ENCODE measurements at places on chromosomes 6 and 20. TPM values are rescaled to one million over a fixed set of nuclear protein-coding genes. Genes with fewer than 3 reads are reported as not detected.

DNA sequence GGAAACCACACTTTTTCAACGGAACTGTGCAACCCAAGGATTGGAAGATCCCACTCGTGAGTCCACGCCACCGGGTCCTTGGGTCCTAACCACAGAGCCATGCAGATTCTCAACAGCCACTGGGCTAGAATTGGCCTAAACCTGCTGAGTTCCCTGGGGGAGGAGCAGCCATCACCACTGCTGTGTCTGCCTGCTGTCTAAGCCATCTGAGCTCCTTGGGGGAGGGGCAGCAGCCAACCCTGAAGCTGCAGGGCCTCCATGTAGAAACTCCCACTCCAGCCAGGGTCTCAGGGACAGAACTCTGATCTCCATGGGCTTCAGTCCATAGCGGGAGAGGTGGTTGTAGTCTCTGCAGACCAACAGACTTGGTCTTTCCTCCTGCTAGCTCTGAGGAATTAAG, 154.6 kb upstream of the VGLL2 start:
- no peak for DNase-seq

GRCh38 chr6:108618623-108619152, 58.0 kb downstream of the FOXO3 start:
- DNase-seq: no peak

- DNase-seq: no peak
Observed at GRCh38 chr20:25127761-25128537, 46.0 kb upstream of the VSX1 start.

DNA sequence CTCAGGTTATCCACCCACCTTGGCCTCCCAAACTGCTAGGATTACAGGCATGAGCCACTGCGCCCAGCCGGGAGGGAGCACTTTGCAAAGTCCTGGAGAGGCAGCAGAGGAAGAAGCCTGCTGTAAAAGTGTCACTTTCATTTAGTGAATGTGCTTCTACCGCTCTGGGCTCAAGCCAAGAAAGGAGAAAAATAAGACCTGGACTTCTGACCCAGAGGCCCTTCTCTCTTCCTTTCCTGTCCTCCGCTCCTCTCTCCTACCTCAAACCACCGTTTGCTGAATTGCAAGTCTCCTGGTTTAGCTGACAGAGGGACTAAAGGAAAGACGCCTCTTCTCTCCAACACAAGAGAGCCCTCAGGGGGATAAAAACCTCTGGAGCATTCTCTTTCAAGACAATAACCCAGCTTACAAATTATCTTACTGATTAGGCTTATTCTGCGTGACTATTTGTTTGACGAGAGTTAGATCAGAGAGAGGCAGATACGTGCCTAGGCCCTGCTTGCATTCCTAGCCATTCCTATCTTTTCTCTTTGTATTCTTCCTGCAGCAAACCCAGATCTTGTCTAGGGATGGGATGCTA, 84.2 kb upstream of the SLC22A23 start:
- DNase-seq: no peak

DNA sequence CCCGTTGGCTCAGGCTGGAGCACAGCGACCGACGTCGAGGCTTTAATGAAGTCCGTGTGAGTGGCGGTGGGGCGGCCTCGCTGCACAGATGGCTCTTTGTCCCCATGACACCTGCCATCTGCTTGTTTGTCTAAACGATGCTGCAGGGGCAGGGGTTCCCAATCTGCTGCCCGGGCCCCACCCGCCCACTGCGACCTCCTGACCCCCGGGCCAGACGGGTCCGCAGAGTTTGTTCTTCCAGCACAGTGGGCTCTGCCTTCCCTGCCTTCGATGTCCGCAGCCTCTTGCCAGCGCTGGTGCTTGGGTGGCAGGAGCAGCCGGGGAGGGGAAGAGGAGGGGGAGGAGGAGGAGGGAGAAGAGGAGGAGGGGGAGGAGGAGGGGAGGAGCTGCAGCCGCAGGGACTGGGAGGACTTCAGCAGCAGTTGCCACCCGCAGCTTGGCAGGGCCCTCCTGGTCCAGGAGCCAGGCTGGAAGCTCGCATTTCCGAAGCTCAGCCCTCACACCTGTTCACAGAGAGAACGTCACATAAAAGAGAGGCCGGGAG, 210.0 kb downstream of the DLL1 start:
- peak; percentile 8 for DNase-seq

DNA sequence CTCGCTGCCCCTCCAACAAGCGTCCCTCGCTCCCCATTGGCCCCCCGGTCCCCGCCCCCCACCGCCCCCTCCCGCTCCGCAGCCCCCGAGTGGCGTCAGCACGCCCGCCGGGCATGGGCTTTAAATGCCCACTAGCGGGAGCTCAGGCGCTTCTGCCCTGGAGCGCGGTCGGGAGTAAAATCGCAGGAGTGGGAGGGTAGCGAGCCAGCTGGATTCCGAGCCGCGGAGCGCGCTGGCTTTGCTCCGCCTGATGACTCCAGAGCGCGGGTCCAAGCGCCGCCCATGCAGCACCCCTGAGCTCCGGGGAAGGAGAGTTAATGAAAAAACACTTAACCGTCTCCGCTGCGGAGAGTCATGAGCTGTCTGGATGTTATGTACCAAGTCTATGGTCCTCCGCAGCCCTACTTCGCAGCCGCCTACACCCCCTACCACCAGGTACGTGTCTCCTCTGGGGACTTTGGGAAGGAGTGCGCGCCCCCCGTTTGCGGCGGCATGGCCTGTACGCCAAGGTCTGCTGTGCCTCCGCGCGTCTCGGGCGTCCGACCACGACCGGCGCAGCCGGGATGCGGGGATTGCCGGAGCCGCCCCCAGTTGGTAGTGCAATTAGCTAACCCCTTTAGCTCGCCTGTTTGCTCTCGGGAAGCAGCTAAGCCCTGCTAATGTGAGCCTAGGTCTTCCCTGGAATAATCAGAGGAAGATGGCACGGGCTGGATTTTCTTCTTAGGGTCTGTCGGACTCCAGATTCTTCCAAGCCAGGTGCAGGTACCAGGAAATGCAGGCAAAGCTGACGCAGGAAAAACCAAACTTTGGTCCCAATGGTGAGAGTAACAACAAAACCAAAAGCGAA, at the start of gene VGLL2:
Gene VGLL2 (plus strand): TSS at position 149 of the 847 bp plus-strand sequence. CDS start 206 bp downstream, at position 355.
- no peak for DNase-seq

DNA sequence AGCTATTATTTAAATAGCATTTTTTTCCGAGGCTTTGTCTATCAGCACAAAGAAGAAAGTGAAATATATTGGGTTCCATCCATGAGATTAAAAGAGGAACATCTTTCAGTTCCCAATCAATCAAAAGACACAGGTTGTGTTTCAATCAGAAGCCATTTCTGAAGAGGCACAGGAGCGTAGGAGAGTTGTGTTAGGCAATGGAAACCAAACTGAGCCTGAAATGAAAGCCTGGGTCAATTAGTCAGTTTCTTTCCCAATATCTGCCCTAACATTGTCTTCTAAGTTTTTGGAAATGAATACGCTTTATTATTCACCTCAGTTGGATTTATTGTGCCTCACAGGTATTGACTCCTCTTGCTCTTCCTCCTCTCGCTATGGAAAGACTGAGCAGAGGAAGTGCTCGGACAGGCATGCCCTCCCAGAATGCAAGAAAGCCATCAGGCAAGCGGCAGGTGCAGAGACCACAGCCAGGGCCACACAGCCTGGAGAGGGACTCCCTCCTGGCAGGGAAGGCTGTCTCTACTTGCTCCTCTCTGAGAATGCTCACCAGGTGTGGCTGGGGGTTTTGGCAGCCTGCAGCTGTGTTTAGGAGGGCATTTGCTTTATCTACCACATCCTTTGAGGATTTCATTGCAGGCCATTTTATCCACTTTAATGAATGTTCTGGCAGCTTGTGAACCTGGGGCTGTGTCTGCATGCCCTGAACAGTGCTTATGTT, 100.8 kb upstream of the NEDD9 start:
- DNase-seq: no peak

- DNase-seq: no peak
Observed at GRCh38 chr6:38843798-38844197, 128.7 kb downstream of the DNAH8 start.

GRCh38 chr6:75208298-75209183, 2.7 kb upstream of the COL12A1 start:
- DNase-seq: peak; percentile 92

- DNase-seq: no peak
Observed at GRCh38 chr20:57792386-57793080, 82.7 kb upstream of the PMEPA1 start.

- DNase-seq: no peak
Observed at GRCh38 chr20:14996883-14997672, 659.7 kb upstream of the FLRT3 start.

DNA sequence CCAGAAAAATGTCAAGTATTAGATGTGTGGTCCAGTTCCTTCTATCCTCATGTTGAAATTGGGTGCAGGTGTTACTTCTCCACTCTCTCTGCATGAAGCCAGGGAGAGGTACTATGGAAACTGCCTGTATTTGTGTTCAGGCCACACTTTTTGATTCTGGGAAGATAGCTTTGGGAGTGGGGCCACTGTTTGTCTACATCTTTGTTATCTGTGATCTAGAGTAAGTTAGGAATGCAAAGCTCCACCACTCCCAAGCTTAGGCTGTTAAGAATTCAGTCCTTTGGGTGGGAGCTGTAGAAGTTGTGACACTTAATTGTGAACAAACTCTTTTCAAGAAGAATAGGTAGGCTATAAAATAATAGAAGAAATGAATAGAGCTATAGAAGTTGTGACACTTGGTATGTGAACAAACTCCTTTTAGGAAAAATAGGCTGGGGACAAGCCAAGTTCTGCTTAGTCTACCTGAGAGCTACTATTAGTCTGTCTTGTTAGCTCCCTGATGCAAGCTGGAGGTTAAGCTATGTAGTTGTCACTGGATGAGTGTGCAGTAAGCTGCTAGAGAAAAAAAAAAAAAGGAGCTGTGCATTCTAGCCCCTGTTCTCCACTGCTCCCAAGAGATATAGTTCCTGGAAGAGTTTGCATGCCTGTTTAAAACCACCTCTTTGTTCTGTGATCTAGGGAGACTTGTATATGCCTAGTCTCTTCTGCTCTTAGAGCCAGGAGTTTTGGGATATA, 7.1 kb upstream of the GFRAL start:
- DNase-seq: no peak

DNA sequence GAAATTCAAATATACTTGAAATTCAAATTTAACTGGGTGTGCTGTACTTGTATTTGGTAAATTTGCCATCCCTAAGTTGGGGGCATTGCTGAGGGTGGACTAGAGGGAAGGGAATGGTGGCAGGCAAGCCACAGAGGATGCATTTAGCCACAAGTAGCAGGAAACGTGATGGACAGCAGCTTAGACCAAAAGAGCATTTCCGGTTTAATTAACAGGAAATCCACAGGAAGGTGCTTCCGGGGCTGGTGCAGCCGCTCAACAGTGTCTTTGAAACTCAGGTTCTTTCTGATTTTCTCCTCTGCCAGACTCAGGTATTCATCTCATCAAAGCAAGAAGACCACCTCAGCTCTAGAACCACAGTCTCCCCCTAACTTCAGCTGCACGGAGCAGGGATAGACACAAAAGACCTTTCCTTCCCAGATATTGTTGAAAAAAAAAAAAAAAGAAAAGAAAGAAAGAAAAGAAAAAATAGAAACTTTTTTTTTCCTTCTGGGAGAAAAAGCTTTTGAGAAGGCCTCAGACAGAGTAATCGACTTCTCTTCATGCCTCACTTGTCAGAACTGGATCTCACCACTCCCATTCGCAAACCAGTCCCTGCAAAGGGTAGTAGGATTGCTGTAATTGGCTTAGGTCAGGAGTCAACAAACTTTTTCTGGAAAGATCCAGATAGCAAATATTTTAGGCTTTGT, 8.0 kb upstream of the BCAS1 start:
- no peak for DNase-seq

- no peak for DNase-seq
Observed at GRCh38 chr6:145863988-145864616, 49.5 kb upstream of the FBXO30 start.

GRCh38 chr6:170150590-170150945, 140.3 kb downstream of the DLL1 start:
- no peak for DNase-seq

DNA sequence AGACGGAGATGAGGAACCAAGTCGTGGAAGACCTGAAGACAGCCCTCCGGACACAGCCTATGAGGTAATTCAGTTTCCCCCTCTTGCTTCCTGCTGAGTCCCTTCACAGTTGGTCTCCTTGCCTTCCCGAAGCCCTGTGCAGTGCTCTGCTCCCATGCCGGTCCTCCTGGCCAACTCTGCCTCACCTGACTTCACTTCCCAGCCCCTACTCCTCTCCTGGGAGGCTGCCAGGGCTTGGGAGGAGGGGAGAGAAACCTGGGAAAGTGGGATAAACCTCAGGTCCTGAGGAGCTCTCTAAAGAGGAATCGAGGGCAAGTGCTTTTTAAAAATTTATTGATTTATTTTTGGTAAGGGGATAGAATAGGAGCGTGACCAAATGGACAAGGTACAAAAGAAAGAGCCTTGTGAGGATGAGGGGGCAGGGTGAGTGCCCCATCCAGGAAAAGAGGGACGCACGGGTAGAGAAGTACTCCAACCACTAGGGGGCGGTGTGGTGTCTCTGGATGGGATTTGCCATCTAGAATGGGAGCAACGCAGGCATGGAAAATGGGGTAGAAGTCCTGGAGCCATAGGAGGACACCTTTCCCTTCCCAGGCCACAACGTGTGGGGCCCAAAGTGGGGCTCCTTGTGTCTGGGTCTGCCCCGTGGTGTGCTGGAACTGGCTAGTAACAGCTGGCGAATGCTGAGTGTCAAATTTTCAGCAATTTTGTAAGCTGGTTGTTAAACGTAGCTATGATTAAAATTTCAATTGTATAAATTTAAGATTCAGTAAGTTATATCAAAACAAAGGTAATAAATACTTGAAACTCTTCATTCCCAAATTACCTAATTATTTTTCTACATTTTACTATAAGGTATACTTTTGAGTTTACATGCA, 69.0 kb downstream of the MOCS1 start:
- DNase-seq: peak; percentile 67

DNA sequence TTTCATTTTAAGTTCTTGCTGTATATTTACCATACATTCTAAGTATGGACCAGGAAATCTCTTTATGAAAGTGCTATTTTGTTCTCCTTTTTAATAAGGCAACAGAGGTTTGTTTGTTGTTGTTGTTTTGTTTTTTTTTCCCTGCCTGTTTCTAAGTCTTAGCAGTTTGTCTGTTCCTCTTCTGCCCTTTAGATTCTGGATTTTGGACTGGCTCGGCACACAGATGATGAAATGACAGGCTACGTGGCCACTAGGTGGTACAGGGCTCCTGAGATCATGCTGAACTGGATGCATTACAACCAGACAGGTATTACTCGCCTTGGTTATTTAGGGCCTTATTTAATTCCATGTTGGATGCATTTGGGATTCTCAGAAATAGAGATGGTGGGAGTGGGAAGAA, 48.0 kb downstream of the MAPK14 start:
- no peak for DNase-seq

FAM184A gene
- total RNA-seq: 4.7 TPM

UBE2J1 gene
- total RNA-seq: 44.9 TPM

TPBG gene
- 29.3 TPM for total RNA-seq

SALL4 gene
- total RNA-seq: 0.09 TPM

ERVFRD-1 gene
- 0.21 TPM for total RNA-seq

CALHM6 gene
- total RNA-seq: 3.9 TPM

NOTCH4 gene
- total RNA-seq: 42.5 TPM

PRRT1 gene
- 8.0 TPM for total RNA-seq
